SK-N-MC (cell line): ENCODE measurements at places on chromosomes 2 and 18.

- DNase-seq = no peak
Observed at GRCh38 chr2:86610871-86611270, 12.8 kb downstream of the RNF103 start.

DNA sequence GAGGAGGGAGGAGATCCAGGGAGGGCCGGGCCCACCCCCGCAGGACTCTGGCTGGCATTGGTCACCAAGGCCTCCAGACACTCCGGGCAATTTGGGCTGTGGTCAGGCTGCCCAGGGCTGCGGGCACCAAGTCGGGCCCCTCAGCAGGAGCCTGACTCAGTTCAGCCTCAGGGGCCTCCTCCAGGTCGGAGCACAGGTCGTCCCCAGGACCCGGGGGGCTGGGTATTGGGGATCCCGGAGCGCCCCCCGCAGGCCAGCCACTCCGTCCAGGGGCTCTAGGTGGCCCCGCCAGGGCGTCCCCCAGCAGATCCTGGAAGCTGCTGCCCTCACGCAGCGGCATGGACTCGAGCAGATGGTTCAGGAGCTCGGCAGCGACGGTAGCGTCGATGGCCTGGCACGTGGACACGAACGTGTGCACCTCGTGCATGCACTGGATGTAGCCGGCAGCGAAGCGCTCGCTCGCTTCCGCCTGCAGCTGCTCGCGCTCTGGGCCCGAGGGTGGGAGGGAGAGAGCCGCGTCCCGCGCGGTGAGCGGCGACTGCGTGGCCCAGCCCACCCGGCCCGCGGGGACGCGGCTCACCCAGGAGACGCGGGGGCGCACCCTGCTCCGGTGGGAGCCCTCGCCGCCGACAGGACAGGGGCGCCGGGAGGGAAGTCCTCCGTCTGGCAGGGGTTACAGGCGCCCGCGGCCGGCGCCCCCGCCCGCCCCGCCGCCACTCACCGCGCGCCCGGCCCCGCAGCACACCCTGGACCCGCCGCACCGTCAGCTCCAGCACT lies 884 bp downstream of the HES6 start:
- DNase-seq = no peak

- DNase-seq = no peak
Observed at GRCh38 chr2:97963880-97964279, 31.9 kb downstream of the TMEM131 start.

GRCh38 chr18:23231340-23232021 lies 96.2 kb downstream of the CABLES1 start:
- no peak for DNase-seq

GRCh38 chr2:198054299-198054698 lies 249.9 kb downstream of the PLCL1 start:
- DNase-seq = no peak

GRCh38 chr2:727071-727470 lies 49.9 kb upstream of the TMEM18 start:
- DNase-seq = no peak

- no peak for DNase-seq
Observed at GRCh38 chr2:138522556-138522955, 21.0 kb downstream of the SPOPL start.

GRCh38 chr18:57441071-57441794 lies 6.1 kb downstream of the ONECUT2 start:
- DNase-seq = no peak

DNA sequence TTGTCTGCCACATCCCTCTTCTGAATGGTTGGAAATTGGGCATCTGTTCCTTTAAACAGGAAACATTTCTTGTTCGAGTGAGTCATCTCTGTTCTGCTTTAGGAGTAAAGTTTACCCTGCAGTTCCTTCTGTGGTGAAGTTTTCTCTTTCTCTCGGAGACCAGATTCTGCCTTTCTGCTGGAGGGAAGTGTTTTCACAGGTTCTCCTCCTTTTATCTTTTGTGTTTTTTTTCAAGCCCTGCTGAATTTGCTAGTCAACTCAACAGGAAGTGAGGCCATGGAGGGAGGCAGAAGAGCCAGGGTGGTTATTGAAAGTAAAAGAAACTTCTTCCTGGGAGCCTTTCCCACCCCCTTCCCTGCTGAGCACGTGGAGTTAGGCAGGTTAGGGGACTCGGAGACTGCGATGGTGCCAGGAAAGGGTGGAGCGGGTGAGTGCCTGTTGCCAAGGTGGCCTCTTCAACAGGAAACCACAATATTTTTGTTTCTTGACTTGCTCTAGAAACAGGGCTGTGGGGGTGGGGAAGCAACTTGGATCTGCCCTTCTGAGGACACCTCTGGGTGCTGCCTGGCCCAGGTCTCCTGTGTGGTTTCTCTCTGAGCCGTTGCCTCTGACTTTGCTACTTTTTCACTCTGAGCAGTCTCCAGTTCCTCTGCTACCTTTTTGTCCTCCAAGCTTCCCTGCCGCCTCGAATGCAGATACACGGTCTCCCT lies 2.2 kb upstream of the CASP8 start:
- no peak for DNase-seq

DNA sequence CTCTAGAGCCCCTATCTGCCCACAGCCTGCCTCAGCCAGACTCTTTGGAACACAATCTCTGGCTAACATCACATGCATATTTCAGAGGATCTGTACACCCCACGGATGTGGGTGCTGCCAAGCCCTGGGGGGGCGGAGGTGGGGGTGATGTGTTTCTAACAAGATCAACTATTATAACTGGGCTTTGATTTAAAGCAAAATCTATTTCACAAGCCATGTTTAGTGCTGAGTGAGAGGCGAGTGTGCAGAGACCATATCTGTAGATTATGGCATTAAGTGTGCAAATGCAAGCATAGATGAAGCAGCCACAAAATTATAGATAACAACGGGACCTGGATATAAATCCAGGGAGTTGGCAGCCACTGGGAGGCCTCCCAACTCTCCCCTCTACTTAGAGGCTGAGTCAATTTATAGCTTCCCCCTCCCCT lies 135.8 kb upstream of the SMAD2 start:
- no peak for DNase-seq

DNA sequence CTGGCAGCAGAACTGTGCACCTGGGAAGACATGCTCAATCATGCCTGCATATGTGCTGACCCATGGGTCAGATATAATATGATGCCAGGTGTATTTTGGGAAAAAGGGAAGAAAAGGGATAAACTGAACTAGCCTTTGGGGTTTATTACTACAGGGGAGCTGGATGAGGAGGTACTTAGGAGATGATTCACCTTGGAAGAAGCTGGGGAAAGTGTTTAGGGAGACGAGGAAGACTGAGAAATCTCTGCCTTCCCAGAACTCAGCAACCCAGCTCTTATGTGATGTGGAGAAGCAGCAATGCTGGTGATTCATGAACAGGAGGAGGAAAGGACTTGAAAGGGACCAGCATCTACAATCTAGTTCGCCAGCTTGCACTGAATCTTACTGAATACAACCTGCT lies 110.2 kb downstream of the BARD1 start:
- no peak for DNase-seq

DNA sequence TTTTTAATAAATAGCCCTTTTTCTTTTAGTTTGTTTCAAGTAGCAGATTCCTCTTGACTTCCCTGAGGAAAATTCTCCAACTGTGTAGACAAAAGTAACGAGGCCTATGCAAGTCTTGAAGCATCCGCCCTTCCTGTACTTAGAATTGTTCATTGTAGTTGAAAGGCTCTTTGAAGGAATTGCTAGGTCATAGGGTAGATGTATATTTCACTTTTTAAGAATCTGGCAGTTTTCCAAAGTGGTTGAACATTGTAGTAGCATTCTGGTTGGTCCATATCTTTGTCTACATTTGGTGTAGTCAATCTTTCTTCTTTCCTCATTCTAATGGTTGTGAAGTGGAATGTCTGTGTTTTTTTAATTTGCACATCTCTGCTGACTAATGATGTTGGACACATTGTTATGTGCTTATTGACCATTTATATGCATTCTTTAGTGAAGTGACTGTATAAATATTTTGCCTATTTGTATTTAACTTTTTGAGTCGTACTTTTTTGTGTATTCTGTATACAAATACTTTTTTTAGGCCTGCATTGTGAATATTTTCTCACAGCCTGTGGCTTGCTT lies 5.6 kb upstream of the SERPINB11 start:
- no peak for DNase-seq
